Cortex of kidney (tissue), 1 donor: ENCODE measurements at places on chromosomes 1 and 21.

GRCh38 chr1:34668063-34668462, 86.8 kb upstream of the GJB5 start:
- DNase-seq: no peak

DNA sequence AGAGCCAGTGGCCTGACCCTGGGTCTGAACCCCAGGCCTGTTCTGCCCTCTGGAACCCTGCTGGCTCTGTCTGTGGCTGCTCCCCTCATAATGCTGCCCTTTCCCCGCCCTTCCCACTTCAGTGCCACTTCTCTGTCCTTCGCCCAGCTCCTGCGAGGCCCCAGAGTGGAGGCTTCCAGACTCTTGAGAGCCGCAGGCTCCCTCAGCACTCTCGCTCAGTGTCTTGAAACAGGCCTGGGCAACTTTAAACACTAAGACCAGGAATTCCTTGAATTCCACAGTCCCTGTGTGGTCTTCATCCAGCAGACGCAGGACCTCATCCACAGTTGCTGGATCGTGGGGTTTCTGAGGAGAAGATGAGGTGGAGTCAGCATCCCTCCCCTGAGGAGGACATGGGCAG, 3.5 kb downstream of the CRNN start:
- DNase-seq: no peak

DNA sequence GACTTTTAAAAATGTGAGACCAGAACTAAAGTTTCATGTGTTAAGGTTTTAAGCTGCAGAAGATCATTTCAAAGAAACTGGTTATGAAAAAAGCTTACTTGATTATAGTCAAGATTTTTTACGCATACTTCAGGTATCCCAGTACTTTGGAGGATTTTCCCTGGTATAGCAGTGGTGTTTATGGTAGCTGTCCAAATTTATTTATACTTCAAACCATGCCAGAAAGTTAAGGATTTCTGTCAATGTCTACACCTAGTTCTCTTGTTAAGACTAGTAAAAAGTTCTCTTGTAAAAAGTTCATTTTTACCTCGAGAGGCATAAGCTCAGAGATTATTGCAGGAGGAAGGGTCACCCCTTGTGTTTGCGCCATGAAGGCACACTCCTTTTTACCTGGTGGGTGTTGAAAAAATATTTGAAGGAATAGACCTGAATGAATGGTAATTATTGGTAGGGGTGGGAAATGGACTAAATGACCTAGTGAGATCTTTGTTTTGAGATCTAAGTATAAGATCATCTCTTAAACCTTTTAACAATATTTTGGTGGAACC, 2.8 kb downstream of the DYRK1A start:
- DNase-seq: no peak

DNA sequence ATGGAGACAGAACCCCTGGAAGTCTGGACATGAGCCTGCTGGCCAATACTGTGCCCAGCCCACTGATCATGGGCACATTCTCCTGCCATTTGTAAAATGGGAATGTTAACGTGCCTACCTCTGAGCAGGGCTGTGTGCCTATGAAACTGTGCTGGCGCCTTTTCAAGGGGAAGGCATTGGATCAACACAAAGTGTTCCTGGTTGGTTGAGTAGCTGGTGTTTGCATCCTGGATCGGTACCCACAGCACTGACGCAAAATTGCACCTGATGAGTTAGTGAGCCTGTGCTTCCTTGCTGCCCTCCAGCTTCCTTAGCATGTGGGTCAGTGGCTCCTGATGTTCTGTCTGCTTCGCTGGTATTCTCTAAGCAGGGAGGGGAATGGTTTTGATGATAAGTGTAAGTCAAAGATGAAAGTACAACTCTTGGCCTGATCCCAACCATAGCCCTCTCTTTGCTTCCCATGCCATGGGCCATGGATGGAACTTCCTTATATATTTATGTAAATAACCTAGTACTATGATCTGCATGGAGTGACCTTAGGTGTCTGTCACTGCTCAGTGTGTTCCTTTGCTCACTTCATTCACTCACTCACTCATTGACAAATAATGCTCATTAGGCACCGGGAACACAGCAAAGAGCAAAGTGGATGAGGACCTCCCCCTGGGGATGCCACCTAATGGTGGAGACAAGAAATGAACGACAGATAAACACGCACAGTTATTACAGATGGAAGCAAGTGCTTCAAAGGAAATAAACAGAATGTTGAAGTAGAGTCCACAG, 22.7 kb downstream of the MAB21L3 start:
- DNase-seq: no peak

- DNase-seq: no peak
Measured at GRCh38 chr1:158028969-158029368, 35.5 kb downstream of the KIRREL1 start.

DNA sequence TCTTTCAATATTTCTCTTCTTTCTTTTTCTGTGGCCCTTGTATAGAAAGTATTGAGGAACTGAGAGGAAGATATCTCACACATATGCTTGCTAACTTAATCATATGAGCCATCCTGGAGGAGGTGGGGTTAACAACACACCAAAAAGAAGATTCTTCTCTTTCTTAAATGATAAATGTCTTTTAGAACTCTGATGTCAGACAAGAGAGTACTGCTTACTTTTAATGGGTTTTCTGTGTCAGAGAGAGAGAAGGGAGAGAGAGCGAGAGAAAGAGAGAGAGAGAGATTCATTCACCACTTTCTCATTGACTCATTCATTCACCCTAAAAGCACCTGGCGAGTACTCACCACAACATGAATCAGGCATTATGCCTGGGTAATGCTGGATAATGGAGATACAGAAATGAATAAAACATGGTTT, 250.3 kb upstream of the SGIP1 start:
- no peak for DNase-seq

GRCh38 chr1:248189026-248189425, 8.0 kb upstream of the OR2M3 start:
- no peak for DNase-seq

GRCh38 chr21:27827972-27828371, 861.1 kb upstream of the ADAMTS5 start:
- no peak for DNase-seq

GRCh38 chr21:46098303-46099141, 610 bp downstream of the COL6A2 start:
- no peak for DNase-seq

- no peak for DNase-seq
Measured at GRCh38 chr21:43971201-43971991, 40.7 kb upstream of the TRAPPC10 start.

- no peak for DNase-seq
Measured at GRCh38 chr1:41365772-41366454, 4.7 kb downstream of the FOXO6 start.

GRCh38 chr1:55317673-55318072, 102.5 kb upstream of the USP24 start:
- DNase-seq: no peak

- DNase-seq: no peak
Measured at GRCh38 chr1:111615870-111616715, 3.5 kb upstream of the RAP1A start.

DNA sequence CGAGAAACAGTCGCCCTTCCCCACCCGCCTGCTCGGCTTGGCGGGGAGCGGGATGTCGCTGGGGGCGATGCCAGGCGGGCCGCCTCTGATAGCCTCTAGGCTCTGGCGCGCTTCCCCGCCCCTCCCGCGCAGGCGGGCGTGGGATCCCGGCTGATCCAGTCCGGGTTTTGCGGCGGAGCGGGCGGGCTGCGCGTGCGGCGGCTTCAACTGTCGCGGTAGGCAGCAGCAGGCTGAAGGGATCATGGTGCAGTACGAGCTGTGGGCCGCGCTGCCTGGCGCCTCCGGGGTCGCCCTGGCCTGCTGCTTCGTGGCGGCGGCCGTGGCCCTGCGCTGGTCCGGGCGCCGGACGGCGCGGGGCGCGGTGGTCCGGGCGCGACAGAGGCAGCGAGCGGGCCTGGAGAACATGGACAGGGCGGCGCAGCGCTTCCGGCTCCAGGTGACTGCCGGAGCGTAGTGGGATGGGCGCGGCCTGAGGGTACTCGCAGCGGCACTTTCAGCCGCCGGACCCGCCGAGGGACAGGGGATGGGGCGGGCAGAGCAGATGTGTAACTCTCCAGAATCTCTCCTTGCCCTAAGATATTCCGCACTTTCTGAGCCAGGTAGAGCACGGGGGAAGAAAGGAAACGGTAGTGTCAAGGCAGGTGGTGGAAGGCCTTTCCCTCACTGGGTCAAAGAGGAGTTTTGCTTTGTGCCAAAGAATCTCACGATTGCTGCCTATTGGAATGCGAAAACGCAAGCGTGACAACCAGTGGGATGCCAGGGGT, at the start of gene FAAH:
FAAH (plus strand) TSS at position 210 of the 764 bp plus-strand sequence; CDS start at position 242, 32 bp downstream.
- DNase-seq: peak; percentile 19

DNA sequence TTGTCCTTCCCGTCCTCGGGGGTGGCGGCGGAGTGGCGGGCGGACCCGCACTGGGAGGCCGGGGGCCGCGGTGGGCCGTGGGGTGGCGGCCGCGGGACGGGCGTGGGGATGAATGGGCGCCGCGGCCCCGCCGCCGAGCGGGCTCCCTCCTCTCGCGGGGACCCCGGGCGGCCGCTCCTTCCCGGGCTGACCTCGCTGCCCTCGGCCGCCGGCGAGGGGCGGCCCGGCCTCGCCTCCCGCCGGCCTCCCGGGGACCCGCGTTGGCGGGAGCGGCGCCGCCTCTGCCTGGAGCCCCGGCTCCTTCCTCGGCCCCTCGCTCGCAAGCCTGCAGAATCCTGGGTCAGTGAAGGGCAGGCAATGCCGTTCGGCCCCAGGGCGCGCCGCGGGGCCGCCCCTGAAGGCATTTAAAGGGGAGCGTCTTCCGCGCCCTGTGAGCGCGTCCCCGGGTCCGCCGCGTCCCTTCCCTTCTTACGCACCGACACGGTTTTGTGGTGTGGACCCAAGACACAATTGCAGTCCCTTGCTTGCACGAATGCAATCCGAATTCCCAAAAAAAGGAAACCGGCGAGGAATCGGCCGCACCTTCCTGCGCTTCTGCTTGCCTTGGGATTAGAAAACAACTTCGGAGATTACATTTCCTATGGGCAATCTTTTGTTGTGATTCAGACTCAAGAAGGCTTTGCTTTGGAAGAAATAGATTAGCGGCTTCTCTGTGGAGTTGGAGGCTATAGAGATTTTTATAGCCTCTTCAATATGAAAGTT, 776 bp downstream of the ITSN1 start:
- no peak for DNase-seq

DNA sequence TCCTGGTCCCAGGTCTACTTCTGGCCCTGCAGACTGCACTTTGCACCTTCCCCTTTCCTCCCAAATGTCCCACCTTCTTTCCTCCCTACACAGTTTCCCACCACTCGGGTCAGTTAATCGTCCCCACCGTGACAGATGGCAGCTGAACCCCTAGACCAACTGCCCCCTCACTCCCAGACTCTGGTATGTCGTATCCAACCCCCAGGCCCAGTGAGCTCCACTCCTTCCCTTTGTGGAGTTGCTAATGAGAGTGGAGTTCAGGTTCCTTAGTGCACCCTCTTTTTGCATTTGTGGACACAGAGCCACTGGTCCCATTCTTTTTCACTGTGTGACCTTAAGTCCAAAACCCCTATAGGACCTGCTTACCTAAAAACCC, 1.8 kb downstream of the MAN1C1 start:
- no peak for DNase-seq

GRCh38 chr1:64187646-64188045, 15.8 kb upstream of the UBE2U start:
- no peak for DNase-seq

GRCh38 chr1:208538587-208538986, 294.4 kb upstream of the PLXNA2 start:
- no peak for DNase-seq

GRCh38 chr1:84247425-84248220, 53.9 kb upstream of the SAMD13 start:
- no peak for DNase-seq

GRCh38 chr1:18324246-18324645, 156.5 kb upstream of the KLHDC7A start:
- DNase-seq: no peak

- no peak for DNase-seq
Measured at GRCh38 chr1:223803211-223803610, 42.5 kb downstream of the TP53BP2 start.

GRCh38 chr1:28104866-28105467, 16.6 kb upstream of the EYA3 start:
- no peak for DNase-seq

DNA sequence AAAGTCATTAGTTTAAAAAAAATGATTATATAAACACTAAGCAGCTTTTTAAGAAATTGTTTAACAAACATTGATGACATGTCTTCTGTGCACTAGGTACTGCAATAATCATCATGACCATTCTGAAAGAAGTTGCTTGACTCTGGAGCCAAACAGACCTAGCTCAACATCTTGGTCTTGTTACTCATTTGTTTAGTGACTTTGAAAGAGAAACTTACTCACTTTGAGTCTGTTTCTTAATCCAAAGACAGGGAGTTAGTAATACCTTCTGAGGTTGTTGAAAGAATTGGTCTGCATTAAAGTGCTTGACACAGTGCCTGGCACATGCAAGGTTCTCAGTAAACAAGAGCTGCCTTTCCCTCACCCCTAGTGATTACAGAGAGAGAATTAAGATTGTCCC, 84.4 kb downstream of the SGIP1 start:
- DNase-seq: no peak

DNA sequence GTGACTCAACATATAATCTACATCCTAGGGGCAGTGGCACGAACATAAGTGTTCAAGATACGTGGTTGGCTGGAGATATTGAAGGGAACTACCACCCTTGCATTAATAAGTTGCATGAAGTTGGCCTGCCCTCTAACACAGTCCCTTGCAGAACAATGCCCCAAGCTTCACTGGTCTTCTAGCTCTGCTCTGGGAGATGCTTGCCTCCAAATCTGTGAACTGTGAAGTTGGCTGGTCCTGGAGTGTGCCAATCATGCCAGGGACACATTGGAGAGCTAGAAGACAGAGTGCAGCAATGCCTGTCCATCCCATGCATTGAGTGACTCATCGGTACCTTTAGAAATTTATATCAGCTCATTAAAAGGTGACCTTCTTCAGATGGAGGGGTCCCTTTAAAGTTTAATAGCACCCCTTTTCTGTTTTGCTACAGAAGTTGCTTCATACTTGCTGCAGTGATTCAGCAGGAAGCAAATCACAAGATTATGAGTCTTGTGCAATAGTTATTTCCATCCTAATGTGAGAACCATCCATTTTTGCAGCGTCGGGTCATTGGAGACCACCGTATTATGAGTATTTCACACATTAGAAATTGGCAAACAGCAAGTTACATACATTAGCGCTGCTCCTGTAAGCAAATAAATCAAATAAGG, 55.2 kb upstream of the KAZN start:
- no peak for DNase-seq

DNA sequence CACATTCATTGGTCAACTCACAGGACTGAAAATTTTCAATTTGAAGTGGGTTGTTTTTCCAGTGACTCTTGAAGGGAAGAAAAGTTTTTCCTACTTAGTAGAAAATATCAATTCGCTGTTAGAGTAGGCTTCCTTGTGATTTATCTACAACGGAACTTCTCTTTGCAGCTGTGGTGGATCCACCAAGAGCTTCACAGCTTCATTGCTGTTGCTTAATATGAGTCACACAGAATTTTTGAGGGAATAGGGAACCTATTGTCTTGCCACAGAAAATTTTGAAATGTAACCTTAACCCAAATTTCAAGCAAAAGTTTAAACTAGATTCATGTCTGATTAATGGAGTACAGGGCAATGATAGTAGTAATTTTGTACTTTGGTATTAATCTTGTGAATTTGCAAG, 58.4 kb upstream of the IFI44L start:
- no peak for DNase-seq

GRCh38 chr1:159999204-159999603, 32.6 kb downstream of the PIGM start:
- DNase-seq: no peak

- no peak for DNase-seq
Measured at GRCh38 chr1:3058263-3059030, 10.6 kb upstream of the PRDM16 start.
